ENCODE measurements at places on chromosomes 11 and 22.

DNA sequence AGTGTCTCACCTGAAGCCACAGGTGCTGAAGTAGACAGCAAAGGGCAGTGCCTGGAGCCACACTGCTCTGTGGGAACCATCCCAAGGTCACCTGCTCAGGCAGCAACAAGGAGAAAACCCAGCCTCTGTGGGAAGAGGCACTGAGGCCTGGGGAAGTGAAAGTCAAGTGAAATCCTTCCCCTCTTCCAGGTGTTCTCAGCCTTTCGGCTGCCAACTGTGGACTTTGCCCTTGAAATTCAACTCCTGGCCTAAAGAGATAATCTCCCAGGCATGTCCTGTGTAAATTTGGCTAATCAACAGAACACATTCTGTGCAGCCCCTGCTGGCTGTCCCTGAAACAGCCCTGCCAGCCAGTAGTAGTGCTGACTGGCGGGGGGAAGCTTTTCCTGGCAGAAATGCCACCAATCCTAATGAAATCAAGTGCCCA is 112.1 kb downstream of the RPL27A start:
- no peak for DNase-seq

GRCh38 chr11:130592056-130592455 is 143.6 kb downstream of the ADAMTS15 start:
- no peak for DNase-seq

DNA sequence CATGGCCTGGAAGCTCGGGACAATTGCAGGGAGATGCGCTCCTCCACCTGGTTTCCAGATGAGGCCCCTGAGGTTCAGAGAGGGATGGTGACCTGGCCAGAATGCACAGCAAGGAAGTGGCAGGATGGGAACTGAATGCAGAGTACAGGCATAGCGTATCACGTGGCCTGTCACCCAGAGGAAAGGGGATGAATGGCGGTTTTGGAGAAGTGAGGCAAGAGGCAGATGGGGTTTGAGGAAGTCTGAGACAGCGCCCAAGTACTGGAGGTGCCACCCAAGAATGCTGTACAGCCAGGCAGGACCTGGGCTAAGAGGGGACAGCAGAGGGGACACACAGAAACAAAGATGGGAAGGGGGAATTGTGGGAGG is 4.9 kb downstream of the RAB3IL1 start:
- no peak for DNase-seq

DNA sequence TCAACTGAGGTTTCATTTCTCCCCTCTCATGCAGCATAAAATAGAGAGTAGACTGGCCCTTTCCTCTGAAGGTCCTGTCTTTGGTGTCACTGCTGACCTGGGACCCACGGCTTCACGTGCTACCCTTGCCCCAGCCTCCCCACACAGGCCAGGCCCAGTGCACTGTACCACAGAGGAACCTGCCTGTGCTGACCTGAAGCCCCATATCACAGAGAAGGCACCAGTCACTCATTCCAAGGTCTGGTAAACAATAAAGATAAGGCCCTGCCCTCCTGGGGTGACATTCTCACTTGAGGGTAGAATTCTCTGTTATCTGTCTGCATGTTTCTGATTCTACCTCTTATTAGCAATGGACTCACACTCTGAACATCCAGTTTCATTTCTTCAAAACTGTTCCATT is 51.3 kb downstream of the RPL27A start:
- DNase-seq = no peak

DNA sequence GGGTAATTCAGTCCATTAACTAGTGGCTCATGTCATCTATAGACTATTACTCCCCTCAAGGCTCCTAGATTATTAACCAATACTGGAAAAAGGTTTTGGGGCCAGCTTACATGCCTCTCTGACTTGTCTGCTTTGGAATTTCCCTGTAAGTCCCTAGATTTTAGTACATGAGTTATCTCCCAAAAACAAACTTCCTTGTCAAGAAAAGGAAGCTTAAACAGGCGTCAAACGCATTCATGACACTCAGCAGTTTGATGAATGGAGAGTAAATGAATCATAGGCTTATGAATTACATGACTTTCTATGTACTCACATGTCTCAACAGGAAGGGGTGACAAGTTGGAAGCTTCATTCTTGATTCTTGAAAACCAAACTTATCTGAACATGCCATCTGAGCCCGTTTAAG is 70.8 kb downstream of the BLID start:
- DNase-seq = no peak

DNA sequence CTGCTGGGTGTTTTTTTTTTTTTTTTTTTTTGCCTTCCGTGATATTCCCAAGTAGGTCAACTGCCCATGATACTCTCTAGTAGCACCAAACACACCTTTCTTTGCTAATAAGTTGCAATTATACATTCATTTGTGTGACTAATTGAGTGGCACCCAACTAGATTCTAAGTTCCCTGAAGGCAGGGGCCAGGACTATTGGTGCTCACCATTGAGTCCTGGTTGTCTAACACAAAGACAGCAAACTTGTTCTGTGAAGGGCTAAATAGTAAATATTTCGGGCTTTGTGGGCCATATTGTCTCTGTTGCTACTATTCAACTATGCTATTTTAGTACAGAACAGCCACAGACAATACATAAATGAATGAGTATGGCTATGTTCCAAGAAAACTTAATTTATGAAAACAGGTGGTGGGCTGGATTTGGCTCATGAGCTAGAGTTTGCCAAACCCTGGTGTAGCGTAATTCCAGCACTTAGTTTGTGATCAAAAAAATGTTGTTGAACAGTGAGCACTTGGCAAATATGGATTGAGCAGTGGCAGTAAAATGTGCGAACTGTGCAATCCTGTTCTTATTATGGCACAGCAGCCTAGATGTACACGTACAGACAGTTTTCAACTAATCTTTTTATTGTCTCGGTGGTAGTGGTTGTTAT is 11.3 kb downstream of the ENDOD1 start:
- DNase-seq = no peak

DNA sequence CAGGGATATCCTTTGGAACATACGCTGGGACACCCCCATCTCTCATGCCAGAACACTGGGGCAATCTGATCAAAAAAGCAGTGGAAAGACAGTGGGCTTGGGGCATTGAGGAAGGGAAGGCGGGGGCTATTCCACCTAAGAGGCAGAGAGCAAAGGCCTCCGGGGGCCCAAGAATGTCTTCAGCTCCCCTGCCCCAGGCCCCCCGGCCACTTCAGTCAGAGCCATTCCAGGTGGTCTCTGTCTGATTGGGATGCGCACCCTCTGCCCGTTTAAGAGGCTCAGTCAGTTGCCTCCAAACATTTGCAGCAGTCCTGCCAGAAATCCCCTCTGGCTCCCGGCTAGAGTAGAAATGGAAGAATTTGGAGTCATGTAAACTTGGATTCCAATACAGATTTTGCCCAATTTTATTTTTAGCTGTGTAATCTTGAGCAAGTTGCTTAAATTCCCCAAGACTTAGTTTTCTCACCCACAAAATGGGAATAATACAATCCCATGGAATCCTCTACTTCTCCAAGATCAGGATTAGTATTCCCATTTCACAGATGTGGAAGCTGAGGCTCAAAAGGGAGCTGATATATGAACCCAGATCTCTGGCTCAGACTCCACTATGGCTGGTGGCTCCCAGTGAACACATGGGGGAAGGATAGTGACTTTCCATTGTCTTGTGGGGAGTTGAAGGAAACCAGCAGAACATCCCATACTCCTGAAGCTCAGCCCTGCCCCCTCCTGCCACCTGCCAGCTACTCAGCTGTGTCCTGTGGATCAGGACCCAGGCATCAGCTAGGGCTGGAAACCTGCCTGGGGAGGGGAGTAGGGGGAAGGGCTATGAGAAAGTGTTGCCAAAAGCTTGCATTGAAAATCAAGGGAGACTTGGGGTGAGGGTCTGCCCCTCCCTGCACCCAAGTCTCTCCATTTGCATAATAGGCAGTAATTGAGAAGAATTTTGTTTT is 6.1 kb upstream of the WNT11 start:
- no peak for DNase-seq

DNA sequence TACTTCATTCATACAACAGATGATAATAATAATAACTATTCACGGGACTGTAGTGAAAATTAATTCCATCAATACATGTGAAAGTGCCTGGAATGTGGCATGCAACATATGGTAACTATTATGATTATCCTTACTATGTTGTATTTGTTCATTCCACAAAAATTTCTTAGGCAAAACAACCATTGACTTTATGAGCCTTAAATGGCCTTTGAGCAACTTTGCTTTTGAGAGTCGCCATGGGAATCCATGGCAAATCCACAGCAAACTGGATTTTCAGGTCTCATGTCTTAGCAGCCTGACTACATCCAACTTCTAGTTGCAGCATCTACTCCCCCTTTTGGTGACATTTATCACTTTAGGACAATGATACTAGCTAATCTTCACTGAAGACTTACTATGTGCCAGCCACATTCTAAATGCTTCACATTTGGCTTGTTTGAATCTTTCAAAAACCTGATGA is 56.8 kb downstream of the SLC1A2 start:
- DNase-seq = no peak

DNA sequence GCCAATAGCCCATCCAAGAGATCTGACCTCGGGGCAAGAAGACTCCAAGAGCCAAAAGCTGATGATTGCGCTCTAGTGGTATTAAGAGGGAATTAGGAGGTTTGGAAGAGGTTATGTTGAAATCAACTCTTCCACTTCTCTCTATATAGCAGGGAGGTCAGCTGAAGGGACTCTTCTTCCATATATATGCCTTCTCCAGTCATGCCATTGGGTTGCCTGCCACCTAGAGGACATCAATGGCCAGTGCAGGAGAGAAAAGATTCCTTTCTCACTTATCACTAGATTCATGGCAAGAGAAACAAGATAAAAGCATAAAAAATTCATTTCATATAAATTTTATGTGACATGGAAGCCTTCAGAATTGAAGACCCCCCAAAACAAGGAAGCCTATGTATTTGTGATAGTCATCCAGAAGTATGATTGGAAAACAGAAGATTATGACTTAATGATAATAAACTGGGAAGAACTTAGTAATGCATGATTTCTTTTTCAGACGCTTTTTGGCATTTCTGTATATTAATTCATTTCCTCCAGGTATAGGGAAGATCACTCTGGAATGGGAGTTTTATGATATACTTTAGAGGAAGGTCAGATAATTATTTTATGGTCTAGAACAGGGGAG is 435.1 kb upstream of the DDI1 start:
- no peak for DNase-seq

GRCh38 chr11:27150098-27150497 is 109.5 kb downstream of the BBOX1 start:
- DNase-seq = no peak

- no peak for DNase-seq
Observed at GRCh38 chr22:29762263-29762662, 4.5 kb downstream of the ZMAT5 start.

DNA sequence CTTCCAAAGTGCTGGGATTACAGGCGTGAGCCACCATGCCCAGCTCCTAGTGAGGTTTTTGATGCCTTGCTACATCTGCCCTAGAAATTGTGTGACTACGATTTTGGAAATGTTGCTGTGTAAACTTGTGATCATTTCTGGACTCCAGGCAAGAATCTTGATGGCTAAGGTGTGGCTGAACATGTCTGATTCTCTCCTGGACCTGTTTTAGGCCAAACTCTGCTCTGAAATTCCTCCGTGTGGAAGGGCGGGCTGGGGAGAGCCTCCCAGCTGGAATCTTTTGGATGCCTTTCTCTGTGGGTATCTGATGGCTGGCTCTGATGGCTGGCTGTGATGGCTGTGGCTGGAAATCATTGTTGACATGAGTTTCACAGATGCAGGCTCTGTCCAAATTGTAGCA is 8.2 kb downstream of the PNPLA3 start:
- no peak for DNase-seq

DNA sequence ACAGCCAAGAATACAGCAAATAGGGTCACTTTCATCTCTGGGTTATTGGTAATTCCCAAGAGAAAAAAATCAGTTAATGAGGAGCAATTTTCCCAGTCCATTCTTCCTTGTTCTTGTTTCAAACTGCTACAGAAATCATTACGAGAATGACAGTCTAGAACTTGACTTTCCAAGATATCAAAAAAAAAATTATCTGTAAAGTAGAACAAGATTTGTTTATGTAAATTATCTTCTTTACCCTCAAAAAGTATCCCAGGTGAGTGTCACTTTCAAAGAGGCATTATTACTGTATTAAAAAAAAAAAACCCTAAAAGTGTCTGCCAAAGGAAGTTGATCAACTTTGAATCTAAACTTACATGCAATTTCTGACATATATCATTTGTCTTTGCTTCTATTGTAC is at the start of gene OR5W2:
Gene OR5W2 (minus strand): TSS at position 101 of the 400 bp plus-strand sequence. CDS start 0 bp downstream, at position 101.
- DNase-seq = no peak

DNA sequence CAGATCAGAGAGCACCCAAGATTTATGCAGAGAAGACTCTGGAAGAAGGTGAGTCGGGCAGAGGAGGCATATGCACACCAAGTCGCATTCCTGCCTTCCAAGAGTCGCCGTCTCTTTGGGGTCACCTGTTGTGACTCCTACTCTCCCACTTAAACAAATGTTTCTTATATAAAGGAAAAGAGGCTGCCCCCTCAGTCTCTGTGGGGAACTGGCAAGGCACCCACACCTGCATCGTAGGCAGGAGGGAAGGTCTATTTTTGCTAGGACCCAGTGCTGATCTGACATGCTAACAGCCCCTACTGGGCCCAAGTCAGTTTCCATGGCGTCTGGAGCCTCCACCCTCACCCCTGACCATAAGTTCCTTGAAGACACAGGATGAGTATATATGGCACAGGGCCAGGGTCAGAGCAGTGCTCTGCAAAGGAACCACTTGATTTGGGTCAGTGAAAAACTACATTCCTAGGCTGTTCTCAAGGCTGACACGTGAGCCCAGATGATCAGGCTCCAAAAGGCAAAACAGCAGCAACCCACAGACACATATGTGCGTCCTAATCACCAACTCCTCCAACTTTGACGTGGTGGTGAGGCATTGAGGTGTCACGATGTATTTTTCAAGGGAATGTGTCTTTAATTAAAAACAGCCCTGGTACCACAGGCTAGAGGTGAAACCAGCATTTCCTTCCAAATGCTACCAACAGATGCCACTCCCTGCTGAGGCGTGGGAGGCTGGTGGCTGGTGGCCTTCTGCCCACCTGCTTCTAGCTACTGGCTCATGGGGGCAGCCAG is 55.6 kb upstream of the CSNK2A3 start:
- no peak for DNase-seq

DNA sequence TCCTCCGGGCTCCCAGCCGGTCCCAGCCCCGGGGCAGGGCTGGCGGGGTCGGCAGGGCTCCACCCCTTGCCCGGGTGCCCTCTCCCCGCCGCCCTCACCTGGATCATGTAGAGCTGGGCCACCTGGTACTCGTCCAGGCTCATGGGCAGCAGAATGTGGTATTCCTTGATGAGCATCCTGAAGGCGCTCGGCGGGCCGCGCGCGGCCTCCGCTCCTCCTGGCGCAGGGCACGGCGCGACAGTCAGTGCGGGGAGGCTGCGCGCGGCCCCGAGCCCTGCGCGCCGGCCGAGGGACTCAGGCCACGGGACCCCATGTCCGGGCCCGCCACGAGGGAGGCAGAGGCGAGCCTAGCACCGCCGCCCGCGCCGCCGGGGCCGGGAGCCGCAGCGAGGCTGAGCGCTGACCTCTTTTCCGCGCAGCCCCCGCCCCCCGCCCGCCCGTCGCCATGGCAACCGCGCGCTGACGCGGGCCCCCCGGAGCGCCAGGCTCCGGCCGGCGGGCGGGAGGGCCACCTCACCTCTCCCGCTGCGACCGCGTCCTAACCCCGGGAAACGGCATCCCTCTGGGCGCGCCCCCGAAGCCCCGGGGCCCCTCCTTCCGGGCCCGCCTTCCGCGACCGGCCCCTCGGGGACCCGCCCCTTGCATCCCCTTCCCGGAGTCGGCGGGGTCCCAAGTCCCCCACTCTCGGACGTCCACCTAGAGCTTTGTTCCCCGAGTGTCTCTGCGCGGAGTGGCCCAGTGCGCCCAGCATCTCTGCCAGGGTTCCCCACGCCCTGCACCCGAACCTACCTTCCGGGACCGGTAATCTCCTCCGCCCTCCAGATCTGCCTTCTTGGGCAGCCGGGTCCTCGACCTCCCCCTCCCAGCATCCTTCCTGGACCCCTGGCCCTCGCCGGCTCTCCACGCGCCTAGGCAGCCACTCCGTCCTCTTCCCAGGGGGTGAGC is 886 bp downstream of the PITPNM1 start:
- DNase-seq = peak; percentile 26

Data from stimulated activated CD4-positive, alpha-beta T cell treated with anti-CD3 and anti-CD28 coated beads, Interleukin-1b, Interleukin-23, amount 100 ng/mL, for 24 hours (primary cell).